Astrocyte of the cerebellum (primary cell): ENCODE measurements at places on chromosomes 3 and 15.

GRCh38 chr15:61654918-61655317, 405.3 kb downstream of the VPS13C start:
- no peak for DNase-seq

DNA sequence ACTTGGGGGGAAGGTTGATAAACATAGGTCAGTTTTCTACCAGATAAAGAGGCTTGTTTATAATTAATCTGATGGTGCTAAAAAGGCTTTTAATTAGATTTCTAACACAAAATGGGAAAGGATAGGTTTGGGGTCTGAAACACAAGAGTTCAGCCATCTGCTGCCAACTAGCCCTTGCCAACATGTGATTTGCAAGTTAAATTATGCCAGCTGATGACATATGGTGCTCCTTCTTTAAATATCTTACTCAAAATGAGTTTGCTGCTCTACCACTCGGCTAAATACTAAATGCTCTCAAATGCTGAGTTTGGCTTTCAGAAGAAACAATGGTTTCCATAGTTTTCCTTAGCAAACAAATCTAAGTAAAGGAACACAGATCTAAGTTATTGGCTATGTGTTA, 557.8 kb upstream of the CCDC54 start:
- DNase-seq, result no peak

GRCh38 chr3:38364721-38365400, 18.3 kb downstream of the XYLB start:
- no peak for DNase-seq

DNA sequence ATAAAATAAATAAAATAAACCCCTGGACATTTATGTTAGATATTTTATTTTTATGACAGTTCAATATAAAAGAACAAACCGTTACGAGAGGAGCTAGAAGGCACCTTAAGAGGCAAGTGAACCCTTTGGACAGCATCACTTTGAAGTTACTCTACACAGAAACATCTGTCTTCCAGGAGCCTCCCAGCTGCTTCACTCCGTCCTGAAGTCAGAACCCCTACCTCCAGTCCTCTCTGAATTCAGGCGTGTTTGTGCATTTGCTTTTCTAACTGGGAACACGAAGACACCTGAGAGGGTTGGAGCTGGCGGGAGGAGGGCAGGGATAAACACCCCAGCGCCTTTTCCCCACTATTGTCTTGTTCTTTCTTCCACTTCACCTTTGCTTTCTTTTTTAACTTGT, 46.2 kb downstream of the CMTM7 start:
- no peak for DNase-seq

DNA sequence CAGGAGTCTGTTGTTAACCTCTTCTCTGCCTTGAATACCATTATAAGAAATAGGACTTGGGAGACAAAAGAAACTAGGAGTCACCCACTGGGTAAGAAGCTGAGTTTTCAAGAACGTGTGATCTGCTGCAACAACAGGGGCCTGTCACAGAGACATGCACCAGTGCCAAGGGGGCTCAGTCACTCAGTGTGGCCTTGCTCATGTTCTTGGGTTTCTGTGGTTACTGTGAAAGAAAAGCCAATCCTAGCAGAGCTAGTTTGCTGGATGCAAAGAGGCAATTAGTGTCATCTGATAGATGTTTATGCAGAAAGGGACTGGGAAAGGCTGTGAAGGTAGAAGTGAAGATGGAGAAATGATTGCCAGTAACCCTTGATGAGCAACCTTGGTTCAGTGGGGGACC, 126.3 kb downstream of the IQCH start:
- no peak for DNase-seq

- no peak for DNase-seq
These were observed 197.4 kb downstream of the ISL2 start for GRCh38 chr15:76533995-76534394.

- DNase-seq, result no peak
These were observed 13.0 kb upstream of the CSK start for GRCh38 chr15:74768771-74769342.

- no peak for DNase-seq
These were observed 142.9 kb downstream of the LRRK1 start for GRCh38 chr15:101062063-101062462.

DNA sequence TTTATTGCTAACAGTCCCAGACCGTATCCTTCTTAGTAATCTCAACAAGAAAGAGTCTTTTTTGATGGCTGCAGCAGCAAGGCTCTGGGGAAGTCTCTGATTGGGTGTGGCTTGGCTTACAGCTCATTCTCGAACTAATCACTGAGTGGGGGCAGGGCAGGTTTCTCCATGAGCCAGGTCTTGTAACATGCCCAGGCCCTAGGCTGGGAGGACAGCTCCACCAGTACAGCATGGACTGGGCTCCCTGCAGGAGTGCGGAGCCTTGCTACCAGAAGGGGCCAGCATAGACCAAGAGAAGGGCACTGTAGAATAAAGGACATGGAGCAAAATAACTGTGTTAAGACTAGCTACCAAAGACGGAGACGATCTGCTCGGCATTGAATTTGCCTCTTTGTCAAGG, 7.2 kb downstream of the CD276 start:
- DNase-seq, result no peak

DNA sequence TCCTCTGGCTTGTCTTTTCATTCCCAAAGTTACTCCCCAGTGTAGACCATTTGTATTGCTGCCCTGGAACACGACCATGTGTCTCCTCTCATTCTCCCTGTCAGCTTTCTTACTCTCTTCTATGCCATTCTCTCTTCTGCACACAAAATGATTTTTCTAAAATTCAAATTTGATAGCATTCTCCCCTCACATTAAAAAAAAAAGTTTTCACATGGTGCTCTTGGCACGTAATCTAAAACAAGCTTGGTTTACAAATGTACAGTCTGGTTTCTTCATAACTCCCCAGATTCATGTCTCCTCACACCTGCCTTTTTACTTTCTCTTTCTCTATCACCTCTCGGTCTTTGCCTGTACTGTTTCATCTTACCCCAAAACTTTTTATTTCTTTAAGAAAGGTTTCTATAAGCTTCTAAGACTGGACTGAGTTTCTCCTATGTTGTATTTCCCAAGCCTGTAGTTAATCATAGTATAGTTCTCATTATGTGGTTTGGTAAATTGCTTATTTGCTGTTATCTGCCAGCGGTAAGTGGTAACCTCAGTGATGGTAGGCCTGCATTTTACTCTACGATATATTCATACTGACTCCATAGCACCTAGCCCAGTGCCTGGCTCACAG, 31.2 kb downstream of the BCHE start:
- DNase-seq, result no peak

GRCh38 chr3:49428752-49429080, 408 bp downstream of the NICN1 start:
- no peak for DNase-seq

DNA sequence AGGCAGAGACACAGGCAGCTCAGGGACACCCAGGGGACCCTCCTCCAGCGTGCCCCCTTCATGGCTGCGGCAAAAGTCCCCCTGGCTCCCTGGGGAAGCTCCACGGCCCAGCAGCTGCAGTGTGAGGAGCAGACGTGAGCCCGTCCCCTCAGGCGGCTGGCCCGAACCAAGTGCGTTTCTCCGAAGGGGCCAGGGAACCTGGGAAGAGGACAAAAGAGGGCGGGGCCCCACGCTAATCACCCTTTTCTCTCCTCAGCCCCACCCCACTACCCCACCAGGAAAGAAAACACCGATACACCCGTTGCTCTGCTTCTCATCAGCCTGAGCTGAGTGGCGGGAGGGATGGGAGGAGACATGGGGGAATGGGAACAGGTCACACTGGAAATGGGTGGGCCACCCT, at the start of gene MUC4:
Gene MUC4, minus strand, starts transcription at position 174 of the 400 bp plus-strand sequence. Its CDS starts 112 bp downstream, at position 62.
- DNase-seq, result no peak

- no peak for DNase-seq
These were observed 21.5 kb downstream of the PFN2 start for GRCh38 chr3:149949181-149949580.

DNA sequence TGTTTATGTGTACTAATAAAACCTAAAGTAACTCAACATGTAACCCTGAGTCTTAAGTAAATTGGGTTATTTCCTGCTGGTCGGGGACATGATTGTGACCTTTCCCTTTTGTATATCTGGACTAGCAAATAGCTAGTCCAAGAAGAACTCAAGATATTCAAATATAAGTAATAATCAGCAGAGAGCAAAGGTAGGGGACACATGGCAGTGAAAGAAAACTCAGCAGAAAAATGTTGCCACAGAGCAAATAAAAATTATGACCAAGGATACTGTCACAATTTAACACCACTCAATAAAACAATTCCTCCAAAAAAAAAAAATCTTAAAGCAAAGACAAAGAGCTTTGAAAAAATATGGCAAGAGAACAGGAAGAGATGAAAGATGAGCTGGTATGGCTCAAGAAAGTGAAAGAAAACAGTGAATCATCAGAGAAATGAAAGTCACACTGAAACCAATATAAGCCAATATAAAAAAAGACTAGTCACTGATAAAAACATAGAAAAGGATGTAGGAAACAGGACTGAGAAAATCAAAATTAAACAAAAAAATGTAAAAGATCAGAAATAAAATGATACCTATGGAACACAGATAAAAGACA, 43.4 kb downstream of the HLTF start:
- peak; percentile 9 for DNase-seq

DNA sequence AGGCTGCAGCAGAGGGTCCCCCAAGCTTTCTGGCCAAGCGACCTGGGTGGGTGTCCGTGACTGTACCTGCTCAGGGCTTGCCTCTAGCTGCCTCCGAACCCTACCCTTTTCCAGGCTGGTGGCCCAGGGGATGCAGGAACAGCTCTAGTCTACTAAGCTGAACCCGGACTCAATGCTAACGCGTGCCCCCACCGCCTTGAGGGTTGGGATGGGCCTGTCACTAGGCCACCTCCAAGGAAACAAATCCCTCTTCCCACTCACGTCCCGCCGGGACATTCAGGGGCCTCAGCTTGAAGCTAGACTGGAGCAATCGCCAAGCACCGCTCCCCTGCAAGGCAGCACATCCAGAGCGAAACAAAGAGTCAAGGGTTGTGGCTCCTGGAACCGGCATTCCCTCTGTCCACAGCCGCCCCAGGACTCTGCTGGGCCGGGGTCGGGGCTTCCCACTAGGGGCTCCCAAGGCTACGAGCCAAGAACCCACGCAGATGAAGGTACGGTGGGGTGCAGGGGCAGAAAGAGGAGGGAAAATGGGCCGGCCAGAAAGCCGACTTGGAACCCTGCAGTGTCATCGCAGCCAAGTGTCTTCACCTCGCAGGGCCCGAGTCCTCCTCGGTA, 2.9 kb downstream of the FBXL22 start:
- no peak for DNase-seq

DNA sequence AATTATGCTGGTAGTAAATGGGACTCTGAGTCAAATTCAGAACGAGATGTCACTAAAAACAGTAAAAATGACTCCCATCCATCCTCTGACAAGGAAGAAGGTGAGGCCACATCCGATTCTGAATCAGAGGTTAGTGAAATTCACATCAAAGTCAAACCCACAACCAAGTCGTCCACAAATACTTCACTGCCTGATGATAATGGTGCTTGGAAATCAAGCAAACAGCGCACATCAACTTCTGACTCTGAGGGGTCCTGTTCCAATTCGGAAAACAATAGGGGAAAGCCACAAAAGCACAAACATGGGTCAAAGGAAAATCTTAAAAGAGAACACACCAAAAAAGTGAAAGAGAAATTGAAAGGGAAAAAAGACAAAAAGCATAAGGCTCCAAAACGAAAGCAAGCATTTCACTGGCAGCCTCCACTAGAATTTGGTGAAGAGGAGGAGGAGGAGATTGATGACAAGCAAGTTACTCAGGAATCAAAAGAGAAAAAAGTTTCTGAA, 15.1 kb upstream of the ZBTB47 start:
- no peak for DNase-seq

- peak; percentile 74 for DNase-seq
These were observed 56.2 kb downstream of the GREM1 start for GRCh38 chr15:32774022-32774421.

DNA sequence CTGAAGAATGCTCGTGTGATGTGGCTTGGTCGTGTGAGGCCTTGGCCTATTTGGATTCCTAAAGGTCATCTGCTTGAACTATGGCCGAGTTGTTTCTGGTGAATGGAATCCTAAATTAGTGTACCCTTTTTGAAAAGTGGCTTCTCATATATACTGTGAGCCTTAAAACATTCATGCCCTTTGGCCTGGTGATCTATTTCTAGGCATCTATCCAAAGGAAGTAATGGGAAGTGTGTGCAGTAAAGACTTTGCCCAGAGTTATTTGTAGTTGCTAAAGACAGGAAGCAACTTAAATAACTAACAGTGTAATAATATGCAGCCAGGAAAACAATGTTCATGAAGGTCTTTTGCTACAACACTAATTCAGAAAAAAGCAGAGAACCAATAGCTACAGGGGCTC, 3.0 kb downstream of the DGKG start:
- DNase-seq, result no peak

- DNase-seq, result no peak
These were observed 76.3 kb upstream of the CCDC39 start for GRCh38 chr3:180755556-180755955.

DNA sequence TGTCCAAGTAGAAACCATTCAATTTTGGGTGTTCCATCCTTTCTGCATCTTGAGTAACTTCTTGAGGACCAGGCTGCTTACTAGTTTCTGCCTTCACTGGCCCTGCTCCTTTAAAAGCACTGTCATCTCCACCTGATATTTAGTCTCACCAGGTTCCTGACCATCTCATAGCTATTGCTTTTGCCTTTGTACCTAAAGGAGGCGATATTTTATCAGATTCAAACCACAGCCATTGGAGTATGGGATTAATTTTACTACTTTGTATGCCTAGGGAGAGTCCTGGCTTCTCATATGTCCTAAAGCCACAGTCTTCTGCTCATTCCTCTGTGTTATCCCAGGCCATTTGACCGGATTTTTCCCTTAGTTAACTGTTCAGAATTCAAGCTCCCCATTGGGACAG, 51.8 kb upstream of the RFX7 start:
- DNase-seq, result no peak

DNA sequence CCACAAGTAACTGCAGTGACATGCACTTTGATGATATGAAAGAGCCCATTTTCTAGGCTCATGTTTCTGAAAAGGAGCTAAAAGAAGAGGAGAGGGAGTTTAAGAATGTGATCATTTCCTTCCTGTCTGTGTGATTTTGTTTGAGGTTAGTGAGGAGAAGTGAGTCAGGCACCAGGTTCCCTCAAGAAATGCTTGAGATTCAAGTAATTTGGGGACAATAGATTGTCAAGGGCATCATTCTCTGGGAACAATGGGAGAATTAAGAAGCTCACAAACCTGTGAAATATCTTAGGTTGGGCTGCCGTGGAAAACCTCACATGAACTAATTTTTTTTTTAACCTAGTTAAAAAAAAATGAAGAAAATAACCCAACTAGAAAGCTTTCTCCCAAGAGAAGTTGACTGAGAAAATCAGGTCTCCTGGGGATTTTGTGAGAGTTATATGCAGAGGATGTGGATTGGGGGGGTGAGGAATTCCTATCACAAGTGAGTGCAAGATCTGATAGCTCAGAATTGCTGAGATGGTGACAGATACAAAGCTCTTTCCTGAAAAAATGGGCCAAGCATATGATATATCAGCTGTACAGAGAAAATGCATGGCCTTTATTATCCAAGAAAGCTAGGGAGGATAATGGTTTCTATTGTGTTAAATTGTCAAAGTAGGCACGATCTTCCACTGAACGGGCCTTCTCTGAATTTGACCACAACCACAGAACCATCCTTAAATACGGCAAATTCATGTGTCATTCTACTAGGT, 203.3 kb downstream of the FEZF2 start:
- DNase-seq, result no peak
